ENCODE measurements at places on chromosomes 6 and 20.

GRCh38 chr20:43983904-43984361 is 69.3 kb downstream of the TOX2 start:
- no peak for DNase-seq

- DNase-seq, result no peak
Measured at GRCh38 chr6:112321322-112321721, 25.8 kb upstream of the RFPL4B start.

DNA sequence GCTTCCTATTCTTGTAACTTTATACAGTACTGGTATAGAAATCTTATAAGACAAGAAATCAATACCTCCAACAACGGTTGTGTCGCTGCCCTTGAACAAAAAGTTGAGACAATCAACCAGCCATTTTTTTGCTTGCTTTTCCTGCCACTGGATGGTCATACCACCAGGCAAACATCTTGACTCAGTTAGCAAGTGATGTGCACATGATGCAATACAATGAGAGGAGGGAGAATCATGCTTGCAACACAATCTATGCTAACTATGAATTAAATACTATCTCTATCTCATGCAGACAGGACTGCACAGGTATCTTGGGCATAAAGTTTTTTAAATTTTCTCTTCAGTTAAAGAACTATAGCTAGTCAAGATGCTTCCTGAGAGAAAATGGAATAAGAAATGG is 877.7 kb upstream of the CITED2 start:
- DNase-seq, result no peak

DNA sequence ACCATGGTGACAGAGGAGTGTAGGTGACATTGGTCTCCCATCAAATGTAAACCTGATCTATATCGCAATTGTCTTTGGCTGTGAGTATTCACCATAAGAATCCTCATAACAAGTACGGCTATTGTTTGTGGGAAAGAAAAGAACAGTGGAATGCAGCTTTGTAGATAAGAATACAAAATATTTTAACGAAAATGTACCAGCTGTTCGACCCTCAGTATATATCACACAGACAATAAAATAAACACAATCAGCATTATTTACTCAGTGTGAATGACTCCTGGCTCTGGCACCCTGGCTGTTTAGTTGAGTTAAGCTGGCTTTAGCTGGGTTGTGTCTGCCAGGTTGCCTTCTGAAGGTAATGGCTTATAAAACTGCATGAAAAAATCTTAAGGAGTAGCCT is 43.4 kb downstream of the SNRNP48 start:
- DNase-seq, result no peak

DNA sequence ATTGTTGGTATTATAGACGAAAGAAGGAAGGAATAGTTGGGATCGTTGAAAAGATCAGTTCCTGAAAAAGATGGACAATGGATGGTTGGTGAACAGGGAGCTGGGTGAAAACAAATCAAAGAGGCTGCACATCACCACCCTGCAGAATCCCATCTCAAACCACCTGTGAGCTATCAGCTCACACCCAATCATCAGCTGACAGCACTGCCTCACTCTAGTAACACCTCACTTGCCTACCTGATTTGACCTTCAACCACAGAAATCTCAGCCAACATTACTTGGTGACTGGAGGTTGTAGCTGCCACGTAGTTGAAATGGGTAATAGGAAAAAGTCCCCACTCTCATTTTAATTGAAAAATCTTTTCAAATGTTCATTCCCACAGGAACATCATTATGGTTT is 101.8 kb upstream of the DST start:
- DNase-seq, result no peak

DNA sequence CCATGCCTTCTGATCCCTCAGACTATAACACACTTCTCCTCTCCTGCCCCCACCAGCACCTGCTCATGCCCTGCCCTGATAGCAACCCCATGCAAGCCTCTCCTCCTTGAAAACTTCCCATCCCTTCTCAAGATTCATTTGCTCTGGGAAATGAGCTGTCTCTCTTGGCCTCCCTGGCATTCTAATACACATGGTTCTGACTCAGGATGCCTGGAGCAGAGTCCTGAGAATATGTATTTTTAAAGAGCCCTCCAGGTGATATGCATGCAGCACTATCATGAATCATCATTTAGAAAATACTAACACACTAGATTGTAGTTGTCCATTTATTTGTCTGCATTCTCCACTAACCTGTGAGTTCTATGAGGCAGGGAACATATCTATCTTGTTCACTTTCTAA is 26.6 kb downstream of the HDGFL1 start:
- no peak for DNase-seq

- DNase-seq, result no peak
Measured at GRCh38 chr20:25738198-25738597, 41.5 kb upstream of the ZNF337 start.

All from stimulated activated CD8-positive, alpha-beta memory T cell treated with anti-CD3 and anti-CD28 coated beads, Interleukin-2, amount 100 ng/mL, for 48 hours (primary cell).